ENCODE measurements at places on chromosomes 12 and 14.

DNA sequence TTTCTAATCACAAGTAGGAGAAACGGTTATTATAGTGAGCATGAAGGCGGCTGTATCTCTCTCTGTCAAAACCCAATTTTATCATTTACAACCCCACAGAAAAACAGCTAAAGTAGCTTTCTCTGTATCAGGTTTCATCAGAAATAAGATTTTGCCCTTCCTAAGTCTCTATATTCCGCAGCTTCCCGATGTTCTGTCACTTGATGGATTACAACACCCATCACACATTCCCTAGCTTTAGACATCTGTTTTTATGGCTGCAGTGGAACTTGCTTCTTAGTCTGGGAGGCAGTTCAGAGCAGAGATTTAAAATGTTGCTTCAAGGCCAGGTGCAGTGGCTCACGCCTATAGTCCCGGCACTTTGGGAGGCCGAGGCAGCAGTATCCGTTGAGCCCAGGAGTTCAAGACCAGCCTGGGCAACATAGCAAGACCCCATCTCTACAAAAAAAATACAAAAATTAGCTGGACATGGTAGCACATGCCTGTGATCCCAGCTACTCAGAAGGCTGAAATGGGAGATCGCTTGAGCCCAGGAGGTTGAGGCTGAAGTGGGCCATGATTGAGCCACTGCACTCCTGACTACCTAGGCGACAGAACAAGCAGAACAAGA lies 27.6 kb upstream of the FOXN3 start:
- no peak for DNase-seq

DNA sequence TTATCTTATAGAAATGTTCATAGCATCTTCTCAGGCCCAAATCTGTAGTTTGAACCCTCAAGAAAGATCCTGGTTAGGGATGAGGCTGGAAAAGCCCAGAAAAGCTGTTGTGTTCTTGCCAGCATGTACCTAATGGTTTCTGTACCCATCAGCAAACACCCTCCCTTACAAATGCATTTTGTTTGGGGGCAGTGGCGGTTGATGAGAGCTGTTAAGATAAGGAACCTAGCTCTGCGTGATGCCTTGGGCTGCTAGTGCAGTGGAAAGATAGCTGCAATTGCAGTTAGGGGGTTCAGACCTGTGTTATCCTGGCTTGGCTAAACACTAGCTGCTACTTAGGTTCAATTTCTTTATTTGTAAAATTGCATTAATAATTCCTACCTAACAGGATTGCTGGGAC lies 3.6 kb downstream of the TPH2 start:
- no peak for DNase-seq

- no peak for DNase-seq
Measured at GRCh38 chr12:131564845-131565244, 146.0 kb upstream of the SFSWAP start.

DNA sequence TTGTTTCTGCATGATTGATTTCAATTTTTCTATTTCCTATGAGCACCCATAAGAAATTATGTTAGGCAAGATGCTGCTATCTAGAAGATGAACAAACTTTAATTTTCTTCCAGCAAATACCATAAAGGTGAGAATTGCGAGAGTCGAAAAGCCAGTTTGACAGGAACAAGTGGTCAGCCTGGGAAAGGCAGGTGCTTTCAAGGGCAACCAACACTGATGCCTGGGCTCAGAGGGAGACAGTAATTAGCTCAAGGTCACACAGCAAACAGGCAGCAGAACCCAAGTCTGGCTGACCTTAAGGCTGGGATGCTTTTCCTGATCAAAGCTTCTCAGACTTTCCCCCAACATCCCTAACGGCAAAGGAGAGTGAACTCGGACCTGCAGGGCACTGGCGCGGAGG lies 6.8 kb upstream of the OTUB2 start:
- no peak for DNase-seq

- no peak for DNase-seq
Measured at GRCh38 chr14:66634876-66635275, 126.9 kb downstream of the GPHN start.

- DNase-seq, result no peak
Measured at GRCh38 chr14:76832503-76832988, 6.3 kb downstream of the LRRC74A start.
